ENCODE measurements at places on chromosomes 5 and 9.

- DNase-seq: peak; percentile 37
Observed at GRCh38 chr5:78367318-78367991, 7.0 kb downstream of the SCAMP1 start.

- DNase-seq: no peak
Observed at GRCh38 chr9:76215066-76215465, 179.2 kb downstream of the RFK start.

- no peak for DNase-seq
Observed at GRCh38 chr5:82211855-82212572, 66.1 kb downstream of the RPS23 start.

GRCh38 chr9:36873247-36873875 lies 160.7 kb downstream of the PAX5 start:
- DNase-seq: peak; percentile 87

DNA sequence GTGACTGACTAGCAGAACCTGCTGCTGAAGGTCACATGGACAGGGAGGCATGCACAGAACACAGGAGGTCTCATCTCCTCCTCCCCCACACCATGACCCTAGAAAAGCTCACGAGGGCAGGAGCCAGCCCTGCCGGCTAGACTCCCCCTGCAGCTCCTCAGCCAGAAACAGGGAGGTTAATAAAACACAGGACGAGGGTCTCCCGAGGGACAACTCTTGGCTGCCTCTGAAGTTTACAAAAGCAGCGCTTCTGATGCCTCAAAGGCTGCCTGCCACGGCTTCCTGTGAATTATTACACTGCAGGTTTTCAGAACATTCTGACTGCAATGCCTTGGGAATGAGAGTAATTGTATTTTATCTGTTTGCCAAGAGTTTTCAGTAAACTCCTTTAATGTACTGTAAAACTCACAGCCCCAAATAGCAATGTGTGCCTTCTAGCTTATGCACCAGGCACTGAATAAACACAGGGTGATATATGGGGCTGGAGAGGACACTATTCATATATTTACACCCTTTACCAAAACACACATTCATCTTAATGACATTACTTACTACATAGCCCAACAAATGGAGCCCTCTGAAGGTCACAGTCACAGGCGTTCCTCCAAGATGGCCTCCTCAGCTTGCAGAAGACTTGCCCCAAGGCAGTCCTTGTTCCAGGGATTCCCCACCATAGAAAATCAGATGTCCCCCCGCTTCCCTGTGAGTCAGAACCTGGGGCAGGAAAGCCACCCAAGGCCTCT lies 83.7 kb downstream of the C5orf15 start:
- DNase-seq: no peak

GRCh38 chr5:92163906-92164305 lies 780.8 kb upstream of the ARRDC3 start:
- DNase-seq: no peak

DNA sequence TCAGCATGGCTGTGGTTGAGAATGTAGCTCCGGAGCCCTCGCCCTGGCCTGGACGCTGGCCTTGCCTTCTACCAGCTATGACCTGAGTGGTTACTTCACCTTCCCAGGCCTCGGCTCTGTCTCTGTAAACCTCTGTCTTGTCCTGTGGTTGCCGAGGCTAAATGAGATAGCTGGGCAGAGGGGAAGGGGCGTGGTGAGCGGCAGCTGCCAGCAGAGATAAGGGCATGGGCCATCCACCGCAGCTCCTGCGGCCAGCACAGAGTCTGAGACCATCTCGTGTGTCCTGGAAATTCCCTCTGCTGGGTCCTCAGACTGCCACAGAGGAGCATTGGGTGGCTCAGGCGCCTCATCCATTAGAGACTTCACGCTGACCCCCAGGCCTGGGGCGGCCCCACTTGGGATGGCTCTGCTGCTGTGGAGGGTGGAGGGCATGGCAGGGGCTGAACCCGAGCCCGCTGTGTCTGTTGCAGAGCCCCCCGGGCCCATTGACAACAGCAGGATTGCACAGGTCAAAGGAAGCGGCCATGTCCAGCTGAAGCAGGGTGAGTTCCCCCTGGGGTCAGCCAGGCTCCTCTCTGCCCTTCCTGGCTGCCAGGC lies 43.9 kb downstream of the USP20 start:
- DNase-seq: no peak

- DNase-seq: no peak
Observed at GRCh38 chr9:71620331-71620730, 148.0 kb downstream of the CEMIP2 start.

DNA sequence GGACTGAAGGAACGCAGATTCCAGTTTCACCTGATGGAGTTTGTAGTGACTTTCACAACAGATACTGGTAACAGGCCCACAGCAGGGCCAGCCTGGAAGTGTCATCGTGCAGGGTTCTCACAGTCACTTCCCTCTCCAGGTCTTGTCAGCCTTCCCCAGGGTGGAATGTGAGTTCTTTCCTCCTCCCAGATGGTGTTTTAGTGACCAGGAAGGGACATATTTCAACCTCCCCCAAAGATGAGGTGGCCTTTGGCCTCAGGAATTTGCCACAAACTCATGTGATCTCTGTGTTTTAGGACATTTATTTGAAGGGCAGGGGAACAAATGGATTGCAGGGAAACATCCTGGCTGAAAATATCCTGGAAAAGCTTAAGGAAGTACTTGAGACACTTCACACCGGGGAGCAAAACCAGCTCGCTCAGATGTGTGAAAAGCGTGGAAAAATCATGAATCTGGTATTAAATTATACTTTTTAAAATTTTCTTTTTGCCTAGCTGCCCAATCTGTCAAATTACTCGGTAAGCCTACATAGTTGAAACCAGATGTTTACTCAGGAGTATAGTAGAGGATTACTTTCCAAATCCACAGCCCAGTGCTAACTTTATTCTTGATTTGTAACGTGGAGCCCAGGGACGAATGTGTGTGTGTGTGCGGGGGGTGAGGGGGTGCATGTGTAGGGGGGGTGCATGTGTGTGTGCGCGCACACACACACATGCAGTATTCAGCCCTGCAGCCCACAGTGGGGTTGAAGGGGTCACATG lies 66.8 kb downstream of the PTPDC1 start:
- no peak for DNase-seq

DNA sequence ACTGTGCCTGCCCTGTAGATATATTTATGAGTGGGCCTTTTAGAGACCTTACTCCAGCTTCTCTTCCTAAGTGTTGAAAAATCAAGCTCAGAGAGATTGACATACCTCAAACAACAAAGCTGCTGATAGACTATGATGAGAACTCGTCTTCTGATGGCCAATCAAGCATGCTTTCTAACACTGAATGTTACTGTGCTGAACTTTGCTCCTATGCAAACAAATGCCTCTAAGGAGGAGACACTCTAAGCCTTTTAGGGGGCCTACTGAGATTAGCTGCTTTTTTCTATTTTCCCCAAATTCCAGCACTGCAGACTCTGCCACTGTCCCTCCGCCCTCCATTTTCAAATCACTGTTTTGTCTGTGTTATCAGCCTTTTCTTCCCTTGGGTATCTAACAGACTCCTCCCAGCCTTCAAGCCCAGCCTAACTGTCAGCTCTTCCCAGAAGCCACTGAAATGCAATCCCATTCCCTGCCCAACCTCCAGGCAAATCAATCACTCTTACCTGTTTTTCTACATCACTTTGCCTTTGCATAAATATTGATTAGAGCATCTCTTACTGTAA lies 39.5 kb downstream of the TXNDC8 start:
- no peak for DNase-seq

- DNase-seq: no peak
Observed at GRCh38 chr5:72212171-72212570, 104.9 kb downstream of the MAP1B start.

- DNase-seq: peak; percentile 48
Observed at GRCh38 chr9:31119890-31120454, 1264.5 kb upstream of the ACO1 start.

GRCh38 chr9:89122949-89123348 lies 55.7 kb downstream of the SHC3 start:
- DNase-seq: no peak

DNA sequence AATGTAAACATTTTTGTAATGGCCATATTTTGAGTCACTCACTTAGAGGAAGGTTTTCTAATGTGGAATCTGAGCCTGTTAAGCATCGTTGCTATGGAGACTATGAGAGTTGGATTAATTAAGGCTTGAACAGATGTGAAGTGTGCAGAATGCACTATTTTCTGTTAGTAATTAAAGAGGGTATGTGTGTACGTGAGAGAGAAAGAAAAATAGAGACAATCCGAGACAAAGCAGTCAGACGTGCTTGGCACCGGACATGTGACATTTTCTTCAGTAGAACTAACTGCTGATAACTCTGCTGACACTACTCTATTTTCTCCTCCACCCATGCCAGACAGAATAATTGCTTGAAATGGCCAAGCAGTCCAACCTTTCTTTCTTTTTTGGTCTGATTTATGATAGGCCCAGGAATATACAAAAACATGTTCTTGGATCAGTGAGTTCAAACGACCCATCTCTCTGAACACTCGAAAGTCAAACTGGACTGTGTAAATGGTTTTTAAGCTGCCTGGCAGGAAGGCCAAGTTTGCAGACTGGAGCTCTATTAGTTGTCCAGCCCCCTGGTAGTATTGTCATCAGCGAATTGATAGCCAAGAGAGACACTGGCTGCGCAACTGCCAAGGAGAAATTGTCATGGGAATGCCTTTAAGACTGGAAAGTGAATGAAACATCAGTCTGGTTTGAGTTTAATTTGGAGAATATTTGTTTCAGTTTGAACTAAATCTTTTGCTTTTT lies 322.1 kb downstream of the ARHGEF28 start:
- DNase-seq: no peak

DNA sequence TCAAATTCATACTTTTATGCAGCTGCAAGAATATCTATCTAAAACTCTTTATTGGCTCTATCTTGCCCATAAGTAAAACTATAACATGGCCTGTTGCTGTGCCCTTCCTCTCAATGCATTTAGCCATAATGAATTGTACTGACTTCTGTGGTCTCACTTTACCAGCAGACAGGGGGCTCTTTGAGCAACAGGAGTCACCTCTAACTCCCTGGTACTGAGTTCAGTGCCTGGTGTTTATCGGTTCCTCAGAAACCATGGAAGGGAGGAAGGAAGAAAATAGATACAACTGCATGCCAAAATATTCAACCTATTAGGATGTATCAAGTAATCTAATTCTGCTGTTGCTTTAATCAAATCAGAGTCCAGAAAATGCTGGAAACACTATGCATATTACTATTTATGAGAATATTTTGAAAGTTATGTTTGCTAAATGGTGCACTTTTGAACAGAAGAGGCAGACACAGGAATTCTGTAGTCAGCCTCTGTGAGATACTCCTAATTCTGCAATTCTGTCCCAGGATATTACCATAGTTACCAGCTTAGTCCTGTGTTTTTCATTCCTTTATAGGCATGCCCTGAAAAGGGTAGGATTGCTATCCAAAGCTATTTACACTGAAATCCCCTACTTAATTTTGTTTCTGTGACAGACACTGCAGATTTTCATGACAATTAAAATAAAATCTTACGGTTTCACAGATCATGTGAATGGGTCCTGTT lies 89.8 kb downstream of the CD180 start:
- DNase-seq: no peak

GRCh38 chr9:22052376-22052945 lies 43.4 kb upstream of the CDKN2B start:
- DNase-seq: peak; percentile 27

DNA sequence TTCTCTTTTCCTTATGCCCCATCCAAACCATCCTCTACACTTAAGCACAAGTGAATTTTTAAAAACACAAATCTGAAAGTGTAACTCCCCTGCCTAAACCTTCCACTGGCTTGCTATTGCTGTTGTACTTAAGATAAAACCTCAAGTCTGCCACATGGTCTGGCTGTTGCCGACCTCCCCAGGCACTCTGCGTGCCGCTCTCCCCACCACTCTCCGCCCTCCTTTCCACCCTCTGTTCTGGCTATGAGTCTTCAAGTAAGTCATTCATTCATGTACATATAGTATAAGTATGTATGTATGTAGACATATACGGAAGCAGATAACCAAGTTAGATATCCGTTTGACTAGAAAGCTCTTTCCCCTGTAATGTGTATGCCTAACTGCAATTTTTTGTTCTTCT lies 94.7 kb upstream of the ANKRD55 start:
- DNase-seq: peak; percentile 31
